HFF-Myc (cell line): ENCODE measurements at places on chromosomes 6 and 20.

DNA sequence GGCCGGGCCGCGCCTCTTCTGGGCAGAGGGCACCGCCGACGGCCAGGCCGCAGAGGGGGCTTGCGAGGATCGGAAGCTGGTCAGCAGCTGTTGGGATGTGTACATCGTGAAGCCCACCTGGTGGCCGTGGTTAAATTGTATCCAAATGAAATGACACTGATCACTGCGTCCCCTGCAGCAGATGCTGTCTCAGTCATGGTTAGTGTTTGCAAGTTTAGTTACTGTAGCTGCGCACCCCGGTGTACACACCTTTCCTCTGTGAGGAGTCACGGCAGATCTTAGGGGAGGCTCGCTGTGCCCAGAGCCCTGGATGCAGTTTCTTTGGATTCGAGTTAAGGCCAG, 653 bp downstream of the NAA20 start:
- no peak for DNase-seq

DNA sequence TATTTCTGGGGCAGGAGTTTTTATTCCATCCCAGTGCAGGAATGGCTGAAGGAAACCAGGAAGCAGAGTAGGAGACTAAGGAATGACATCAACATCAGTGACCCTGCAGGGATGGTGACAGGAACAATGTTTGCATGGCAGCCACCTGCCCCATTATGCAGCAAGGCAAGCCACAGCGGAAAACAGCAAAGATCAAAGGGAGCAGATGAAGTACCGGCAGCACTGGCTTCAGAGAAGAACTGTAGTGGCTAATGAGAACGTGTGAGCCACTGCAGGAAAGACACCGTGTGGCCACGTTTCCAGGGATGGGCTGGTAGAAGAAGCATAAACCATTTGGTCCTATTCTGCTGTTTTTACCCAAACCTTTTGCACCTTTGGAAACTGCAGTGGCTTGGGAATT, 52.9 kb upstream of the TAB2 start:
- no peak for DNase-seq

DNA sequence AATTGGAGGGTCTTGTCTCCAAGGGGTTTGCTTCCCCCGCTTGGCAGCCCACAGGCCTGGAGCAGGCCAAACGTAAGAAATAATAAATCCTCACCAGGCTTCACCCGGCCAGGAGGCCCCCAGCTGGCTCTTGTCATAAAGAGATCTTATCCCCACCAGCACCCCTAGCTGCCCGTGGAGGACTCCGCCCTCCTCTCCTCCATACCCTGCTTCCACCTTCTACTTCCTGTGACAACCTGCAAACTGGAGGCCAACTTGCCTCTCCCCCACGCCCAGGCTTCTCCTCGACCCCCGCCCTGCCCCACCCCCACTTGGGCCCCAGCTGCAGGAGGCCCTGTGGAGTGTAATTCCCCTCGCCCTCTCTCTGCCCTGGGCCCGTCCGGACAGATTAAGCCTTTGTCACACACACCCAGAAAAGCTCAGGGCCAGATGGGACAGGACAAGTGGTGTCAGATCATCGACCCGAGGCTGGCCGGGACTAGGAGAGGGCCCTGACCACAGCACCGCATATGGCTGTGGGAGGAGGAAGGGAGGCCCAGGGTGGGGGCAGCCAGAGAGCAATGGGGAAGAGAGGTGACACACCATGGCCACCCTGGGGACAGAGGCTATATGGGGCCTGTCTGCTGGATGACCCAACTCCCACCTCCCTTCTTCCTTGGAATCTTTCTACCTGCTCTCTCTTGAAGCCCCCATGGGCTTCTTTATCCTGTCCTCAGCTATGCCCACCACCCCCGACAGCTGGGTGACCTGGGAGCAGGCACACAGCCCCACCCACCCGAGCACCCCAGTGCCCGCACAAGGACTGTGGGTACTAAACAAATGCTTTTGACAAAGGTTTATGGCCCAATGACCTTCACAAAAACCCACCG, 3.9 kb downstream of the NOL4L start:
- no peak for DNase-seq

DNA sequence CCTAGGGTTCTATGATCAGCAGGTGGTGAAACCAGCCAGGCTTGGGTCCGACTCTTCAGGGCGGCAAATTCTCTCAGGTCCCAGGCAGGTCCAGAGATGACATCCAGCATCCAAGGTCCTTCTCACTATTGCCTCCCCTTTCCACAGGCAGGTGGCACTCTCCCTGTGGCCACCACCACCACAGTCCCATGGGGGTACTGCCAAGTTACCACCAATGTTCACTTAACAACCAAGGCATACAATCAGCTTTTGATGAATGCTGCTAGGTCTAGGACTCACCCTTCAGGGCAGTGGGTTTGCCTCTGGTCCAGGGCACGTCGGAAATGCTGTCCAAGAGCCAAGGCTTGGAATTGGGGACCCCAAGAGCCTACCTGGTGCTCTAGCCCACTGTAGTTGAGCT, 40.4 kb upstream of the UTRN start:
- DNase-seq: no peak

DNA sequence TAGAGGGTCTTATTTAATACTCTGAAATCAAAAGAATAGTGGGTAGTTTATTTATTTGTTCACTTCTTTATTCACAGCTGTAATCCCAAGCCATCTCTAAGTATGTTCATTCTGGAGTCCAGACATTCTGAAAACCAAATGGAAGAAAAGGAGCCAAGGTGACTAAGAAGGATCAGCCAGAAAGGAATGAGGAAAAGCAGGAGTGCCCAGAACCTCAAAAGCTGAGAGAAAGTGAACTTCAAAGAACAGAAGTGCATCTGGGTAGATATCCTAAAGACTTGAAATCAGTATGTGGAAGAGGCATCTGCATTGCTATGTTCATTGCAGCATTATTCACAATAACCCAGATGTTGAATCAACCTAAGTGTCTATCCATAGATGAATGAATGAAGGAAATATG, 94.8 kb downstream of the VIP start:
- no peak for DNase-seq

- DNase-seq: peak; percentile 35
Observed at GRCh38 chr6:73062837-73063236, 162.5 kb downstream of the KHDC1L start.

GRCh38 chr6:121274666-121275295, 59.5 kb downstream of the TBC1D32 start:
- no peak for DNase-seq

GRCh38 chr6:158087224-158087867, 80.7 kb downstream of the SERAC1 start:
- DNase-seq: no peak

GRCh38 chr6:154602708-154603107, 92.2 kb upstream of the CNKSR3 start:
- DNase-seq: no peak

GRCh38 chr6:41733707-41734665, 1.4 kb downstream of the TFEB start:
- DNase-seq: no peak

GRCh38 chr6:35468181-35468979, at the start of gene RPL10A:
TSS of gene RPL10A (plus strand) at chr6:35468401. CDS start at chr6:35468435, 34 bp downstream.
- DNase-seq: peak; percentile 97

GRCh38 chr6:79413562-79414002, 123.6 kb downstream of the LCA5 start:
- no peak for DNase-seq

DNA sequence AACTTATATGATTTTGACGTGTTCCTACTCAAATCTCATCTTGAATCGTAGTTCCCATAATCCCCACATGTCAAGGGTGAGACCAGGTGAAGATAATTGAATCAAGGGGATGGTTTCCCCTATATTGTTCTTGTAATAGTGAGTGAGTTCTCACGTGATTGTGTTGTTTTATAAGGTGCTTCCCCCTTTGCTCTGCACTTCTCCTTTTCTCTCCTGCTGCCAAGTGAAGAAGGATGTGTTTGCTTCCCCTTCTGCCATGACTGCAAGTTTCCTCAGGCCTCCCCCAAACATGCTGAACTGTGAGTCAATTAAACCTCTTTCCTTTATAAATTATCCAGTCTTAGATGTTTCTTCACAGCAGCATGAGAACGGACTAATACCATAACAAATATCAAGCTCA, 83.2 kb downstream of the MANEA start:
- DNase-seq: no peak

- DNase-seq: no peak
Observed at GRCh38 chr20:63431944-63432343, 40.5 kb downstream of the KCNQ2 start.

- DNase-seq: no peak
Observed at GRCh38 chr6:15556711-15557110, 106.1 kb downstream of the DTNBP1 start.

GRCh38 chr20:44959638-44960102, 527 bp downstream of the TOMM34 start:
- DNase-seq: no peak

DNA sequence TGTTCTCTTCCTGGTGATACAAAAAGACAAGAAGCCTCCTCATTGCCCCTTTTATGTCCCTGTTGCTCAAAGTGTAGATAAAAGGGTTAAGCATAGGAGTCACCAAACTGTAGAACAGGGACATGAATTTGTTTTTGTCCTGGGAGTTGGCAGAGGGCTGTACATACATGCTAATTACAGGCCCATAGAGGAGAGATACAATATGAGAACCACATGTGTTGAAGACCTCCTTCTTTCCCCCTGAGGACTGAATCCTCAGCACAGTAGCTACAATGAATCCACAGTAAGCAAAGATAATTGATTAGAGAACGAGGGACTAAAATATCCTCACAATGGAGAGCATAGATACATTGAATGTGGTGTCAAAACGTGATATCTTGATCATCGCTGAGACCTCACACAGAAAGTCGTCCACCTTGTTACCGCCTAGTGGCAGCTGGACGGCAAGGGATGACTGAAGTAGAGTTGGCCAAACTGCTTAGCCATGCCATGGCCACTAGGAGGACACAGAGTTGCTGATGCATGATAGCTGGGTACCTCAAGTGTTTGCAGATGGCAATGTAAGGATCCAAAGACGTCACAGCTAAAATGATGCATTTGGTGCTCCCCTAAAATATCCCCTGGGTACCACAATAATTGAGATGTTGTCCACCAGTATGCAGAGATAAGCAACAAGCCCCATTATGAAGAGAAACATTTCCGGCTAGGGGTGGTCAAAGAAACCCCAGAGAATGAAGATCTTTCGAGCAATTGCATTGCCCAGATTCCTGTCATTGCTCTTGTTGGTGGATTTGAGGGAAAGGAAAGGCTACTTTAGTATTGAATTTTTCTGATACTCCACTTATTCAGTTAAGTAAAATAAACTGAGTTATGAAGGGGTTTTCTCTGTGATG, 15.0 kb downstream of the OR2B3 start:
- peak; percentile 2 for DNase-seq

DNA sequence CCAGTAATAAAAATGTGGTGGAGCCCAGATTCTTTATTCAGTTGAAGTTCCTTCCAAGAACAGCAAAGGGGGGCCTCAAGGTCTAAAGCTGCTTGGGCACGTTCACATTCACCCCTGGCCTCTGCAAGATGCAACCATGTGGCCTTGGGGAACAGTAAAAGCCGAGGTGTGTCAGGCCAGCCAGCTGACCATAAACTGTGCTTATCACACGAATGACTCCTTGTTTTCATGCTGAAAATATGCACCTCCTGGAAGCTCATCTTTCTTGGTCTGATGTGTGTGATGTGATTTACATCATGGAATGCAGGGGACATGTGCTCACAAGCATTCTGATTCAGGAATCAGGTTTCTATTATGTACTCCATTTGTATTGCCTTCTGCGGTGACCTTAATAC, 211.6 kb upstream of the MARCKS start:
- peak; percentile 82 for DNase-seq

- no peak for DNase-seq
Observed at GRCh38 chr6:151180330-151181048, 59.3 kb upstream of the AKAP12 start.

DNA sequence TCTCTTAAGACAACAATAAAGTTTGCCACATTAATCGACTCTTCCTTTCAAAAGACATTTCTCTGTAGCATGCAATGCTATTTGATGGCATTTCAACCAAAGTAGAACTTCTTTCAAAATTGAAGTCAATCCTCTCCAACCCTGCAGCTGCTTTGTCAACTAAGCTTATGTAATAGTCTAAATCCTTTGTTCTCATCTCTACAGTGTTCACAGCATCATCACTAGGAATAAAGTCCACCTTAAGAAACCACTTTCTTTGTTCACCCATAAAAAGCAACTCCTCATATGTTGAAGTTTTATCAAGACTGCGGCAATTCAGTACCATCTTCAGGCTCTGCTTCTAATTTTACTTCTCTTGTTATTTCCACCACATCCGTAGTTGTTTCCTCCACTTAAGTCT, 11.5 kb upstream of the BLOC1S5 start:
- DNase-seq: no peak

GRCh38 chr6:144667532-144668503, 382.7 kb downstream of the UTRN start:
- no peak for DNase-seq

DNA sequence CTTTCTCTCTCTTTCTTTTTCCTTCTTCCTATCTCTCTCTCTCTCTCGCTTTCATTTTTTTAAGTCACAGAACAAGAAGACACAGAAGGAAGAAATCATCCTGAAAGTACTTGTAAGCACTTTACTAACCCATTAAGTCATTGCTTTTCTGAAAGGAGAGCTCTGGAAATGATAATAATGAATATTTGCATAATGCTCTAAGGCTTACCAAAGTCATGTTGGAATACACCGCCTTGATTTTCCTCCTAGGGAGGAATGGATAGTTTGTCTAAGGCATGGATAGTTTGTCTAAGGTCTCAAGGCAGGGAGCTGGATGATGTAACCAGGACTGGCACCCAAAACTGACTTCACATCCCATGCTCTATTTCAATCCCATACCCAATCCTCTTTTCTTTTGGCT, 12.9 kb upstream of the CTCFL start:
- no peak for DNase-seq

GRCh38 chr20:31934491-31934890, 17.4 kb downstream of the PDRG1 start:
- no peak for DNase-seq

- no peak for DNase-seq
Observed at GRCh38 chr6:152309648-152310047, 327.5 kb downstream of the SYNE1 start.

DNA sequence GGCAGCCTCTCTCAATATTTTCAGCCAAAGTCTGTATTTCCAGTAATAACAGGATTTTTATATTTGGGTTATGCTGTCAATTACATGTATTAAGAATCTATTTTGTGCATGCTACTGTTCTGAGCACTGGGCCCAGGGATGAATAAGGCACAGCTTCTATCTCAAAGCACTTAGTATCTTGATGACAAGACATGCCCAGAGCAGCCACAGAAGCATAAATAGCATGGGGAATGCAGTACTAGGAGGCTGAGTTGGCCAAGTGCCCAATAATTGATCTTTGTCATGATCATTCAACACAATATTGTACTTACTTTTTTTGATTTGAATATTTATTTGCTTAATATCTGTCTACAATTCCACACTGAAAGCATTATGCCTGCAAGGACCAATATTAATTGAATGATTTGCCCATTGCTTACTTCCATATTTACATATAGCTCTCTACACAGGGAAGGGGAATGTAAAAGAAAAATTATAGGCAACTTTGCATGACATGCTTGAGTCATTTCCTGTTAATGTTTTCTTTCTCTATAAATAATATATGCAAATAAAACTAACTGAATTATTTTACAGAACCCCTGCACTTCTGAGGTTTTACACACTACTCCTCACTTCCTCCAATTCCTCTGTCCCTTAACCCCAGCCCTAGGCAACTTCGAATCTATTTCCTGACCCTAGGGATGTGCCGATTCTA, 298.9 kb upstream of the BMP2 start:
- DNase-seq: no peak

GRCh38 chr6:633611-634010, 23.3 kb downstream of the HUS1B start:
- no peak for DNase-seq
